ENCODE measurements at places on chromosomes 2 and 18.

- no peak for DNase-seq
These were observed 14.3 kb upstream of the PRSS56 start for GRCh38 chr2:232505856-232506255.

GRCh38 chr18:2087877-2088673 is 483.2 kb downstream of the METTL4 start:
- no peak for DNase-seq

DNA sequence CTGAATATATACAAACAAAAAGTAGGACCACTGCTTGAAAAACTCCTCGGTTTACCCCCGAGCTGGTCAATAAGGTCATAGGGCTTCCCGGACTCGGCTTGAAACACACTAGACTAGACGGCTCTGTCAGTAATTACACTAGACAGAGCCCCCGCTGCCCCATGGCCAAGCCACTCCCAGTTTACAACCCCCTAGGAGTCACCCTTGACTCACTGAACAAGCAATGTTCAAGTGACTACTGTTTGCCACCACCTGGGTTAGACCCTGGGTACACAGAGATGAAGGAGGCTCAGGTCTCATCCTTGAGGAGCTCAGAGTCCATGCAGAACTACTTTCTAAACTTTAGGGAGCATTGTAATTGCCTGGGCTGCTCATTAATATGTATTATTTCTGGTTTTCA is 13.7 kb upstream of the PRELID3A start:
- no peak for DNase-seq

DNA sequence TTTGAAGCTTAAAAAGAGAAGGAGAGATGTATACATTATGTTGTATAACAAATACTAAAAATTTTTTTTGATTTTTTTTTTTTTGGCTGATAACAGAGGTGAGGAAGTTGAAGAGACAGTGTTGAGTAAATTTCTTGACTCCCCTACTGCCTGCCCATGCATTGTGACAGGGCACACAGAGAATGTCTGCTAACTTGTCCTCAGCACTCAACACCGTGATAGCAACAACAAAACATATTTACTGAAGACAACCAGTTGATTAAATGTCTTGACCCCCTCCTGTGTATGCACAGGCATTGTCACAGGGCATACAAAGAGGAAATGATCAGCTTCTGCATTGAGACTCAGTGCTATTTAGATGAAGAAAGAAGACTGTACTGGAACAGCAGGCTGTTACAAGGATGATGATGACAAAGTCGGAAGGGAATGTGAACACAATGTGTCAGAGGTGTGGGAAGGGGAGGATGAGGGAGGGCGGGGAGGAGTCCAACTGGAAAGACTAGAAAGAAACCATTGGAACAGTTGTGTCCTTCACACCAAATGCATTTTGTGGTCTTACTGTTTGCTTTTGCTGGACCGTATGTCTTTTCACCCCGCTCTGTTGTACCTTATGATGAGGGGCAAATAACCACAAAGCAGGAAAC is 89.5 kb downstream of the CERS6 start:
- peak; percentile 91 for DNase-seq

DNA sequence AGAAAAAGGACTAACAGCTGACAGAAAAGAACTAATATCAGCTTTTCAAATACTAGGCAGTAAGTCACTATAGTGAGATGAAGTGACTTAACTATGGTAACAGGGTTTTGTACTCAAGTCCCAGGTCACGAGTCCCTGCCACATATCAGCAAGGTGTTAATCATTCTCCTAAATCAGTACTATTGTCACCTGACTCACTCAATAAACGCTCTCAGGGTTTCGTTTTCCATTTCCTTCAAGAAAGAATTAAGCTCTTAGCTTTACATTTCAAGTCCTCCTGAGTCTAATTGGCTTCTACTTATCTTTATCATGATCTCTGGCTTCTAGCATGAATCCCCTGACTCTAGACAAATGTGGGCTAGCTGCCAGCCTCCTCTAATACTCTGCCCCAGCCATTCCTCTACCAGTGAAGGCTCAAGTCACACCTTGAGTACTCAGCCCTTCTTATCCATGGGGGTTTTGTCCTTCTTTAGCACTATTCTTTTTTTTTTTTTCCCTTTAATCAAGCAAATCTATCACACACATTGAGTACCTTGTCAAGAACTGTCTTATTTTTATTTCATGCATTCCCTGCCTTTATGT is 20.0 kb downstream of the BUB1 start:
- no peak for DNase-seq

DNA sequence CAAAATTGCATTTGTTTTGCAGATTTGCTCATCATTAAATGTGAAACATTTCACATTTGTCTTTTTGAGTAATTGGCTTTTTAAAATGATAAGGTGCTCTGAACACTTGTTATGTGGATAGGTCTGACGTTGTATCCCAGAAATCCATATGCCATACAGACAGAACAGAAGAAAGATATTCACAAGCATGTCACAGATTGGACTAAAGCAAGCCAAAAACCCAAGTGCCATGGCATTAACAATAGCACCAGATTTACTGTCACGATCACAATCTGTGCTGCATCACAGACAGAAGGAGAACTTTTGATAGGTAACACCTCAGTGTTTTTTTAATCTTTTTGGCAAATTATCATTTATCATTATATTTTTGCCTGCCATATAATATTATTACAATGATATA is 272.6 kb downstream of the ARHGAP15 start:
- no peak for DNase-seq

DNA sequence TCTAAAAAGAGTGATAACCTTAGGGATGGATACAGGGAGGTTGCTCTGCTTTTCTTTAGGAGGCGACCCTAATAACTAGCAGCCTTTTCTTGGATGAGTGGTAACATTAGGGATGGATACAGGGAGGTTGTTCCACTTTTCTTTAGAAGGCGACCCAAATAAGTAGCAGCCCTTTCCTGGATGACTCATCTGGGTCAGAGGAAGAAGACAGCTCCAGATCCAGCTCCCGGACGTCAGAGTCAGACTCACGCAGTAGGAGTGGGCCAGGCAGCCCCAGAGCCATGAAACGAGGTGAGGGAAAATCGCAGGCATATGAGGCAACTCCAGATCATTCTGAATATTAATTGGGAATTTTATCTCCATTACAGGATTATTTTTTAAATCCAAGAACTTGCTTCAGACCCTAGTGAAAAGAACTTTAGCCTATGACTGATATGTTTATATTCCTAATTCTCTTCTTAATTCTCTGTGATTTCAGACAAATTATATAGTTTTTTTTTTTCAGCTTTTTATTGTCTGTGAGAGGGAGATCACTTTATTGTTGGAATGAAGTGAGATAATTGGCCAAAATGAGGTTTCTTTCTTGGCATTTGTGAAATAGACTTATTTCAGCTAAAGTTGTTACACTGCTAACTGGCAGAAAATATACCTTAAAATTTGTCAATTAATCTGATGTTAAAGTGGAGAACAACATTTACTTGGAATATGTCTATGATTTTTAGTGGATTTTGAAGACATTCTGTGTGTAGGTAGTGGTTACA is 31.2 kb upstream of the C1GALT1C1L start:
- peak; percentile 81 for DNase-seq

DNA sequence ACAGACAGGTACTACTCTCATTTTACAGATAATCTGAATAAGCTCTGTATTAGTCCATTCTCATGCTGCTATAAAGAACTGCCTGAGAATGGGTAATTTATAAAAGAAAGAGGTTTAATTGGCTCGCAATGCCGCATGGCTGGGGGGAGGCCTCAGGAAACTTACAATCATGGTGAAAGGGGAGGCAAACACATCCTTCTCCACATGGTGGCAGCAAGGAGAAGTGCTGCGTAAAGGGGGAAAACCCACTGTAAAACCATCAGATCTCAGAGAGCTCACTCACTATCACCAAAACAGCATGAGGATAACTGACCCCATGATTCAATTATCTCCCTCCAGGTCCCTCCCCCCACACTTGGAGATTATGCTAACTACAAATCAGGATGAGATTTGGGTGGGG is 254.4 kb downstream of the KCNE4 start:
- DNase-seq, result peak; percentile 37

GRCh38 chr2:47815764-47816163 is 32.8 kb downstream of the MSH6 start:
- DNase-seq, result no peak

GRCh38 chr2:157508676-157509075 is 64.8 kb upstream of the CYTIP start:
- DNase-seq, result no peak

GRCh38 chr2:202278944-202279343 is 13.4 kb downstream of the NOP58 start:
- DNase-seq, result peak; percentile 53

DNA sequence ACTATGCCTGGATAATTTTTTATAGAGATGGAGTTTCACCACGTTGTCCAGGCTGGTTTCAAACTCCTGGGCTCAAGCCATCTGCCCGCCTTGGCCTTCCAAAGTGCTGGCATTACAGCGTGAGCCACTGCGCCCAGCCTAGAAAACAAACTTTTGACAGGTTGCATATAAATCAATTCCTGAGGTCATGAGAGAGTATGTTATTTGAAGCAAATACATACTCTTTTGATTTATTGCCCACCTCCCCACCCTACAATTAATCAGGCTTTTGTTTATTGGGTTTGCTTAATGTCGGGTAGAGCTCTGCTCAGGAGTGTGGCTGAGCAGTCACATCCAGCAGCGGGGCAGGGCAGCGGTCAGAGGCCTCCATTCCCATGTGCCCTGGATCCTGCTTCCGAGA is 37.9 kb upstream of the ASB1 start:
- no peak for DNase-seq

GRCh38 chr2:230830428-230830827 is 34.3 kb upstream of the ITM2C start:
- DNase-seq, result no peak

DNA sequence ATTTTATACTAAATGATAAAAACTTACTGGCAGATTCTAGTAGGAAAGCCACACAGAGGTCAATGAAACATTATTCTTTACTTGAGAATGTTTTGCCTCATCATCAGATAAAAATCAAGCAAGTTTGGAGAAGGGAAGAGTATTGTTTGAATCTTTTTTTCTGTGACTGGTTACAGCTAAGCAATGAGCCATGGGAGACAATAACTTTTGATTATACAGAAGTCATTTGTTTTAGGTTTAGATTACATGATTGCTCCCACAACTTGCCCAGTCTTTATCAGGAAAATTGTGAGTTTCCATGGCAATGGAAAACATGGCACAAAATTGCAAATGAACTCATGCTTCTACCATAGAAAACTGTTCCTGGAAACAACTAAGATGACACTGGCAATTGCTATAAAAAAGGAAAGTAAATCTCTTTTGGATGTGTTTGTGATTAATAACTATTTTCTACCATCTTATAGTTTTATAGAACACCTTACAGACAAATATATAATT is 476.8 kb downstream of the MBD2 start:
- DNase-seq, result no peak

DNA sequence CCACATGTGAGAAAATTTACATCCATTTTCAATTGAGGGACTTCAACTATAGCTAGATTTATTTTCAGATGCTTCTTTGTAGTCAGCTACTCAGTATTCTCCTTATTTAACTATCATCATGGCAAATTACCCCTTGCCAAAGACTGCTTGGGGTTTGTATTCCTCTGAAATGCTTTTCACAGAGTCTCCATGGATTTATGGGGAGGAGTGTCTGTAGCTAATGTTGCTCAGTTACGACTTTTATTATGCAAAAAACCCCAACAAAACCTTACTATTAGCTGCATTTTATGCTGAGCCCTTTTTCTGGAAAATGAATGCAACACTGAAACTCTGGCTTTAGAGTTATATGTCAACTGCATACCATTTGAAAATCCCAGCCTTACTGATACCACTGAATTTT is 78.6 kb downstream of the RFTN2 start:
- DNase-seq, result no peak

- no peak for DNase-seq
These were observed 460.5 kb downstream of the ERBB4 start for GRCh38 chr2:212078103-212078502.

DNA sequence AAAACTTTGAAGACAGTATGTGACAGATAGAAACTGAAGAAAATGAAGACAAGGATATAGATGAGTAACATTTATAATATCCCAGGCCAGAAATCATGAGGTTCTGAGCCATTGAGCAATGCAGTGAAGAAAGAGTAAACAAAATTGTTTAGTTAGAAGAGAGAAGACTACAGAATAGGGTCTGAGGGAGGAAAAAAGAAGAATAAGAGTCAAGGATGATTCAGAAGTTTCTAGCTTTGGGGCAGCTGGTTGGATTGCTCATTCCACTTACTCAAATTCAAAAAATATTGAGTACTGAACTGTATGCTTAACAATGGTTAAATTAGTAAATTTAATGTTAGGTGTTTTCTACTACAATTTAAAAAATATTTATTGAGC is 155.0 kb upstream of the OTX1 start:
- no peak for DNase-seq

DNA sequence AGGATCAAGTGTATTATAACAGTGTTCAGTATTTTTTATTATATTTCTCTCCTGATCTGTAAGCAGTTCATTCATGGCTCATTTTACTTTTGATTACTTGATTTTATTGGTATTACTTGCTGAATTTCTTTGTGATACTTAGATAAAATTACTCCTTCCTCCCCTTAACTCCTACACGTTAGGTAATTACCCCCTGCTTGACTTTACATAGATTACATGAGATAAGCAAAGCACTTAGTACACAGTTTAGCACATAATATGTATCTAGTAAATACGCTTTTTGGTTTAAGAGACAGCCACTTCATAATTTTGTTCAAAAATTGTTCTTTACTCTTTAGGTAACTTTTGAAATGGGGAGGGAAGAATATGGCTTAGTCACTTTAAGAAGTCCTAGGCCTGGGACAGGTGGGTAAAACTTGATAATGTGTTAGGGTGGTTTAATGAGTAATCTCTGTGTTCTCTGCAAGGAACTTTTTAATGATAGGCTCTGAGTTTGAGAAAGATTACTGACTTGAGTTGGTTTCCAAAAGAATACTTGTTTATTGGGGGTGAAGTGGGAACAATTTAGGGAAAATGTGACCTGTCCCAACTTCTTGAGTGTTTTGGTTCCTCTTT is 80.9 kb downstream of the NCOA1 start:
- DNase-seq, result no peak

- no peak for DNase-seq
These were observed 226.1 kb downstream of the ANKRD30B start for GRCh38 chr18:14974088-14974487.

DNA sequence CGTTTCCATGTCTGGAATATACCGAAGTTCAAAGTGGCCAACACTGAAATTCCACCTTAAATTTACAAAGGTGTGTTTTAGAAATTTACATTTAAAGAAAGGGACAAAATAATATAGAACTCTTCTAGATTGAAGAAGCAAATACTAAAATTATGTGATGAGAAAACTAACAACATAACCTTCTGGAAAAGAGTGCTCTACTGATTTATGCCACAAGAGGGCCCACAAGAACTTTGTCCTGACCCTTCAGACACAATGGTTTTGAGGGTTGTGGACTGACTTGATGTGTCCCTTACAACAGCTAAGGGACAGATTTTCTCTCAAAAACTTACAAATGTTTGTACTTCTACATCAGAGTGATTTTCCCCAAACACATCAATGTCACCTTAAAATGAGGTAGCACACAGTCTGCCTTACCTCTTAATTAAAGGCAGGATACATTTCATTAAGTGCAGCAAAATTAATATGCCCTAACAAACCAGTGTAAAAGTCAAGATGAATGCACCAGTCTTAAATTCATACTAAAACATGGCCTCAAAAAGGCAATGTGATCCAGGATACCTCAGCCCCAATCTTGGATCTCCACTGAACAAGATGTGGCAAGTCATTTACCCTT is 36.2 kb downstream of the EIF2AK3 start:
- peak; percentile 65 for DNase-seq

All from EL (cell line).